ENCODE measurements at places on chromosomes 12 and 14.

DNA sequence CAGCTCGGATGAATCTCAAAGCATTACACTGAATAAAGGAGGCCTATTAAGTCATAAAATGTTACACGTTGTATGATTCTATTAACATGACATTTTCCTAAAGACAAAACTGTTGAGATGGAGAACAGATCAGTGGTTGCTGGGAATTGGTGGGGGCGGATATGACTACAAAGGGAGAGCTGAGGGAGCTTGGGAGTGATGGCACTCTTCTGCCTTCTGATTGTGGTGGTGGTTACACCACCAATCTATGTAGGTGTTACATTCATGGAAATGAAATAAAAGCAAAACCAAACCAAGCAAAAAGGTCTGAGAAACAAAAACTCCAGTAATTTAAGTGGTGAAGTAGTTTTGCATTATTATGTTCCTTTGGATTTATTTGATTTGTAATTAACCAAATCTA, 16.4 kb upstream of the EVL start:
- DNase-seq: no peak

- no peak for DNase-seq
Measured at GRCh38 chr14:75427126-75427481, 718 bp upstream of the JDP2 start.

GRCh38 chr14:102279688-102280348, 25.1 kb downstream of the MOK start:
- DNase-seq: no peak

- DNase-seq: no peak
Measured at GRCh38 chr12:11630046-11630706, 19.3 kb upstream of the ETV6 start.

GRCh38 chr12:6526201-6526600, 8.1 kb upstream of the GAPDH start:
- DNase-seq: no peak

DNA sequence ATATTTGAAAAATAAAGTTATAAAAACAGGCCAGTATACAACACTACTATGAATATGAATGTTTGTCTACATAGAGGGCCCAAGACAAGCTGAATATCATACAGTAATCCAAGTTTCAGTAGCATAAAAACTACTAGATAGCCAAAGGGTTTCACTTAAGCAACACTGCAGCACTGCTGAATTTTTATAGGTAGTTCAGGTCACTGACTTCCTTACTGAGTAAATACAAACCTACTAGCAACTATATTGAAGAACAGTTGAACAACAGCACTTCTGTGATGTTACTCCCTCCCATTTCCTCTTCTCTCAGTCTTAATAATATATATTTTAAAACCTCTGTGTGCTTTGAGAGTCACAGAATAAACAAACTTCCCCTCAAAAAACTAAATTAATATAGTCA, 42.7 kb downstream of the GTF2A1 start:
- DNase-seq: no peak

DNA sequence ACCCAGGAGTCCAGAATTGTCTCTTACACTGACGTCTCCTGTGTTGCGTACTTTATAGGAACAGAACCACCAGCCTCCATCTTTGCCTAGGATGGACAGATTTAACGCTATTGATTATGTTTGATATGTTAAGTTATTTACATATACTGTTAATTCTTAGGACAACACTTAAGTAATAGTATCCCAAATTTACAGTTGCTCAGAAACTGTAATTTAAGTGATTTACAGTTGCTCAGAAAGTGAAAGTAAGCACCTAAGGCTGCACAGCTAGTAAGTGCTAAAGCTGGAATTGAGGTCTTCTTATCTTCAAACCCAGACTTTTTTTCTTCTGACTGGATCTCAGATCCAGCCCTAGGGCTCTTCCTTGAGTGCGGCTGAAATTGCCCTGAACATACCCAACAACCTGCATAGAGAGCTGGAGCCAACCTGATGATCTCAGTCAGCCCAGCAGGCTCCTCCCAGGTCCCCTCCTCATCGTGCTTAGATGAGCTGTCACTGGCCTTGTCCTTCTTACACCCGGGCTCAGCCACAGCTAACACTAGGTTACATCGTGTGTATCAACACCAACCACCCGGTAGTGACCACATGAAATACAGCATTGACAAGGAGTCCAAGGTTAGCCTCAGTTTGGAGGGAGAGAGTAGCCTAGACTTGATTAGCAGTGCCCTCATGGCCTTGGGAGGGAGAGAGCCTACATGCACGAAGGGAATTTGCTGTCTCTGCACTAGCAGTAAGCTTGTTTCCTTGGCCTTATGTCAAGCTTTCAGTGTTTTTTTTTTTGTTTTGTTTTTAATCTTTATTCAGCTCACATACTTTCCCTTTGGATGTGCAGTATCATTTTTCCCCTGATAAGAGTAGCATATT, 111.1 kb upstream of the ARHGAP5 start:
- no peak for DNase-seq

- no peak for DNase-seq
Measured at GRCh38 chr14:100039903-100040302, 25.3 kb upstream of the EVL start.

- DNase-seq: no peak
Measured at GRCh38 chr12:11756523-11756922, 107.0 kb downstream of the ETV6 start.

GRCh38 chr12:109861689-109862314, 18.5 kb downstream of the GLTP start:
- no peak for DNase-seq

- DNase-seq: no peak
Measured at GRCh38 chr14:105877645-105878044, 351.3 kb downstream of the TMEM121 start.

GRCh38 chr14:51310505-51310944, 70.5 kb downstream of the TMX1 start:
- DNase-seq: no peak

- no peak for DNase-seq
Measured at GRCh38 chr12:85872497-85873091, 1.5 kb upstream of the NTS start.

DNA sequence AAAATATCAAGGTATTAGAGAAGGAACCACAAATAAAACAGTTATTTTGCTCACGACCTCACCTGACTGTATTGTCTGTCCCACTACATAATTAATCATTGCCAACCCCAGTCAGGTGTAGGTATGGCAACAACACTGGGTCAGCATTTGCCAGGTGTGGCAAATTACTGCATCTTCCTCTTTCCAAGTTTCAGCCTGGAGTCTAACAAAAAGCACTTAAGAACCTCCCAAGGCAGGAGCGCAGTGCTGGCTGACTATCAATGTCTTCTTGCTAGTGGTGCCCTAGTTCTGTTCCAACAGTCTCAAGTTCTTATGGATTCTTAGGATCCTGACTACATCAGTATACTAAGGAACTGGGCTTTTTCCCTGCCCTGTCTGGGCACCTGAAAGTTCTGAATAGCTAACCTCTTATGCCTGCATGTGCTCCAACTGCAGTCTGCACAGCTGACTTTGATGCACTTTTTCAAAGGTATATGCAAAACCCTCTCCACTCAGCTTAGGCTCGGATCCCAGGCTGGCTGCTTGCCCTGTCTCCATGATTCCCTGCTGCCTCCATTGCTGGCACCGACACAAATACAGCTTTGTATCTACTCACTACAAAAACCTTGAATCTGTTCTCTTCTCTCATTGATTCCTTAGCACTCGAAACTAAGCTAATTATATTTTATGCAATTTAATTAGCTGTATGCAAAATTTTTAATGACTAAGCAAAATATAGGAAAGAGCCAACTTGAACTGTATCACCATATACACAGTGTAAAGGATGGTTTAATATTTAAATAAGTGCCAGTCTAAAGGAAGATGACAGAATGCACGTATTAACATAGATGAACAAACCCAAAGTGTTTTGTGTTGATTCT, 113.3 kb downstream of the PRKD1 start:
- DNase-seq: no peak

- DNase-seq: no peak
Measured at GRCh38 chr12:22014041-22014782, 31.8 kb upstream of the CMAS start.

- DNase-seq: no peak
Measured at GRCh38 chr14:61928701-61929100, 166.5 kb downstream of the SNAPC1 start.

GRCh38 chr12:67837876-67838275, 151.4 kb upstream of the IFNG-AS1 start:
- no peak for DNase-seq

Data from NCI-H1417 treated with DMSO at 0.1 percent for 48 hours (cell line).